ENCODE measurements at places on chromosomes 6 and 20.

- no peak for DNase-seq
These were observed 112.0 kb downstream of the LAMP5 start for GRCh38 chr20:9626357-9626756.

DNA sequence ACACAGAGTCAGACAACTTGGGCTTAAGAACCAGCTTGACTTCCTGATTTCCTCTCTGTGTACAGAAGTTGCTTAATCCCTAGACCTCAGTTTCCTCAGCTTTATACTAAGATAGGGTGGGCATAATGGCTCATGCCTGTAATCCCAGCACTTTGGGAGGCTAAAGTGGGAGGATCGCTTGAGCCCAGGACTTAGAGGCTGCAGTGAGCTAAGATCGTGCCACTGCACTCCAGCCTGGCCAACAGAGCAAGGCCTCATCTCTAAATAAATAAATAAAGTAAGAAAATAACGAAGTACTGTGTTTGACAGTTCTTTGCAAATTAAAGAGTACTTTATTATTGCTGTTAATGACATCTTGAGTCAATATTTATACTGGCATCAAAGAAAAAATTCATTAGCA, 41.7 kb downstream of the CNKSR3 start:
- no peak for DNase-seq

DNA sequence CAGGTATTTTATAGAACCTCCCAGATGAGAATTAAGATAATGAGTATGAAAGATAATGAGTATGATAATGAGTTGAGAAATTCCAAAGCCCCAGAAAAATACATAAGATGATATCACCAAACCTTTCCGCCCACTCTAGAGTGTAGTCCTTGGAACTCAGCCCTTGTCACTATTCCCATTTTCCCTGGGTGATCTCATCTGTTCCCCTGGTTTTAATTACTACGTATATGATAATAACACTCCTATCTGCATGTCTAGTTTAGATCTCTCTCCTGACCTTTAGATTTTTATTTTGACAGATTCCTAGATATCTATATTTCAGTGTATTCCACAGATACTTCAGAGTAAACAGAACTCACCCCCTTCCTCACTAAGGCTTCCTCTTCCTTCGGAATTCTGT, 51.0 kb upstream of the ASIP start:
- no peak for DNase-seq

- no peak for DNase-seq
These were observed 67.9 kb upstream of the PTGIS start for GRCh38 chr20:49635866-49636265.

DNA sequence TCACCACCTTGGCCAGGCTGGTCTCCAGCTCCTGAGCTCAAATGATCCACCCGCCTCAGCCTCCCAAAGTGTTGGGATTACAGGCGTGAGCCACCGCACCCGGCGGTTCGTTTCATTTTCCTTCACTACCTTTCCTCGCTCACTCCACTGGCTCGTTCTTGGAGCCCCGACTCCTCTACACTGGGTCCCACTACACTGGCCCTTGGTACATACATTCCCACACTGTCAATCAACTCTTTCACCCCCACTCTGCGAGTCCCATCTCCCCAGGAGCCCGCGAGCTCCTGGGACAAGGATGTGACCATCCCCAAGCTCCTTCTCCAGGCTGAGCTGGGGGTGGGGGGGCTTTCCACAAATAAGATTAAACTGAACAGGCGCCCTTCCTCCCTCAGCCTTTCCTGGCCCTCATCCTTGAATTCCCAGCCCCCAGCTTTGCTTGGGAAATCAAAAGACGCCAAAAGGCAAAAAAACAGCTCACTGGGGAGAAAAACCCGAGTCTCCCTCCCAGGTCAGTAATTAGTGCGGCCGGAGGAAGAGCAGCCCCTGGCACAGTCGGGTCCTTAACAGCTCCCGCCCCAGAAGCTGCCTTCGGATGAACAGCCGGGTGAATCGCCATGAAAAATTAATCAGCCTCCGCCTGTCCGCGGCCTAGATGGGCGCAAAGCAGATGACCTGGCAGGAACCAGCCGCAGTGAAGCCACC, 42.8 kb upstream of the LY86 start:
- DNase-seq, result peak; percentile 49

DNA sequence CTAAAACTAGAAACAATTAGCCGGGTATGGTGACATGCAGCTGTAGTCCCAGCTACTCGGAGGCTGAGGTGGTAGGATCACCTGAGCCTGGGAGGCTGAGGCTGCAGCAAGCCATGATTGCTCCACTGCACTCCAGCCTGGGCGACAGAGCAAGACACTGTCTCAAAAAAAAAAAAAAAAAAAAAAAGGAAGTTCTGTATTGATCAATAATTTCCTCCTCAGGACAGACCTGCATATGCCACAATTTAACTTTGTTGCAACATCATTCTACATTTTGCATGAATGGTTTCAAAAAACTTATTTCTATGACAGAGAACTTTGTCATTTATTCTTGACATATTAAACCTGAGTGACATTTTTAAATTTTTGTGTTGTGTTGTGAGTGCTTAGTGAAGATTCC, 5.5 kb downstream of the DNAJC5 start:
- DNase-seq, result no peak

- no peak for DNase-seq
These were observed 132.3 kb downstream of the TINAG start for GRCh38 chr6:54440549-54440948.

DNA sequence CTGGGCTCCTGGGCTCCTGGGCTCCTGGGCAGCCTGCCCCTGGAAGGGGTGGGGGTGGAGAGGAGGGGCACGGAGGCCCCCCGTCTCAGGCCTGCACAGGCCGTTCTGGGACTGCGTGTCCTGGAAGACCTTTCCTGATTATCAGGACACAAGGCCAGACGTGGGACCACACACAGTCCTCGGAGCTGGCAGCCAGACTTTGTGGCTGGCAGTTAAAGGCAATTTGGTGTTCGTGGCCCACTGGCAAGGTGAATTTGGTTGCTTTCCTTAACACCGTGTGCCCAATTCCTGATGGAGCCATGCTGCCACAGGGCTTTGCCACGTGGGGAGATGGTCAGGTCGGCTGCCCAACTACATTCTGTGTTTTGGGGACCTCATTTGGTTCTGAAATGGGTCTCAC, 113.5 kb downstream of the SMOC2 start:
- no peak for DNase-seq

- no peak for DNase-seq
These were observed 108.7 kb downstream of the HTR1B start for GRCh38 chr6:77354581-77354980.

DNA sequence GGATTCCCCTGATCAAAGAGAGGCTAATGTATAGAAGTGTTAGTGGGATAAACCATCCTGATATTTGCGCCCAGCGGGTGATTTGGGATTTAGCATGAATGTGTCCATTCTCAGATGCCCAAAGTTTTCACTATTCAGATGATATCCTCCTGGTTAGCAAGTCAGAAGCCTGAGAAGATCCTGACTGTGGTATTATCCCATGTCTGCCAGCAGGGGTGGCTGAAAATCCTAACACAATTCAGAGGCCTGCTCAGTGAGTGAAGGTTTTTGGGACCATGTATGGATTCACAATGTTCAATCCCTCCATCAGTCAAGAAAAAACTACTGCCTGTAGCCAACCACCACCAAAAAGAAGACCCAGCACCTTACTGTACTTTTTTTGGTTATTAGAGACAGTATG, 34.1 kb upstream of the SPACA1 start:
- DNase-seq, result no peak

DNA sequence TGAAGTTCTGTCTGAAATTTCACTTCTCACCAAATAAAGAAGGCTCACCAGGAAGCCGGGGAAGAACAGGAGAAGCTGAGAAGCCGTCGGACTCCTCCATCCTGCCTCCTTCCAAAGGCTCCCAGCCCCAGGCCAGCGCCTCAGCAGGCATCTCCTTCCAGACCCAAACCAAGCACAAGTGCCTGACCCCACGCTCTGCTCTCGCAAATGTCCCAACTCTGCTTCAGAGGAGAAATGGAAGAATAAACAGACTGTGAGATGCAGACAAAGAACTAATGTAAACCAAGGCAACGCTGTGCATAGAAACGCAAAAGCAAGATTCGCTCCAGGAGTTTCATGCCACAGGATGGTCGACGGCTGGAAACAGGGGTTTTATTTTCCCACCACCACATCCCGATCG, 100.3 kb upstream of the EXOC2 start:
- no peak for DNase-seq

GRCh38 chr6:90087106-90087833, 193.0 kb downstream of the GJA10 start:
- DNase-seq, result no peak

- DNase-seq, result no peak
These were observed 16.1 kb downstream of the GRM4 start for GRCh38 chr6:34129753-34130152.

- no peak for DNase-seq
These were observed 52.2 kb downstream of the FKBP1C start for GRCh38 chr6:63263444-63263843.

DNA sequence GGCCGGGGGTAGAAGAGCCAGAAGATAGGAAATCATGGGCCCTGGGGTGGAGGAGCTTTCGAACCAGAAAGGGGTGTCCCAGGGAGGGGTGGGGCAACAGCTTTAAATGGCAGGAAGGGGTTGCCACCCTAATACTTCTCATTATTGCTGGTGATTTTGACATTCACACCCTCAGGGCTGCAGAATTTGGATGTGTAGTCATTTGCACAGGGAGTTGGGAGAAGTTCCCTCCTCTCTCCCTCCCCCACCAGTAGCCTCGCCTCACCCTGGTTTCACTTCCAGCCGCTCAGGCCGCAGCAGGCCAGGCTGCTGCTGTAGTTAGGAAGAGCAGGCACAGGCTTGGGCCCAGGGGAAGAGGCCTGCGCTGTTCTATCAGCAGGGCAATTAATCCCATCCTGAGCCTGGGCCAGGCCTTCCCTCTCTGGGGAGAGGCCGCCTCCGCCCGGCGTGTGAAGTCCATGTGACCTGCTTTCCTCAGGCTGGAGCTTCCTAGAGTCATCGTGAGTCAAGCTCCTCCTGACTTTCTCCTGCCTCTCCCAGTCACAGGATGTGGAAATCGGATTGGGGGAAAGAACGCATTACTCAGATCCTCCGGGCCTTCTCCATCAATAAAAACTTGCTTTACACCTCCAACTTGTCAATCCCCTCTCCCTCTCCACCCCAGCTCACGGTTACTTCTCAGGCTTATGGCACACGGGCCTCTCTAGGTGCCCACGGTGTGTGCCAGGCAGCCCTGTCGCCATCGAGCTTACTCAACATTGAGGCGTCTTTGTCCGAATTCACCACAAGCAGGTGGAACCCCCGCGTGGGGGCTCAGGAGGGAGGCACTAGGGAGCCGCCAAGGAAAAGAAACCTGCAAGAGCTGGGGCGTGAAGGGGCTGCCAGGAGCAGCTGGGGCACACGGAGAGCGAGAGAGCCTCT, 7.8 kb downstream of the ADTRP start:
- DNase-seq, result peak; percentile 18

GRCh38 chr20:57866250-57867106, 156.7 kb upstream of the PMEPA1 start:
- DNase-seq, result no peak

DNA sequence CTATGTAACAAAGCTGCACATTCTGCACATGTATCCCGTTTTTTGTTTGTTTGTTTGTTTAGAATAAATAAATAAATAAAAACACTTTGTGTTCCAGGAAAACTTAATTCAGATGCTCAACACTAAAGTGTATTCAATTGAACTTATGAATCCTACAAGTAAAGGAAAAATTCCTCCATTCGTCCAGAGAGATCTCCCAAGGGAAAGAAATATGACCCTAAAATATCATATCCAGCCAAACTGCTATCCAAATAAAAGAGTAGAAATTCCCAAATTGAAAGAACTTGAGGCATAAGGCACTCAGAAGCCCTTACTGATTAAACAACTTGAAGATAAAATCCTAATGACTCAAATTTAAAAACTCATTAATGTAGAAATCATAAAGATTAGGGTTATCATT, 90.4 kb downstream of the MOXD1 start:
- no peak for DNase-seq

DNA sequence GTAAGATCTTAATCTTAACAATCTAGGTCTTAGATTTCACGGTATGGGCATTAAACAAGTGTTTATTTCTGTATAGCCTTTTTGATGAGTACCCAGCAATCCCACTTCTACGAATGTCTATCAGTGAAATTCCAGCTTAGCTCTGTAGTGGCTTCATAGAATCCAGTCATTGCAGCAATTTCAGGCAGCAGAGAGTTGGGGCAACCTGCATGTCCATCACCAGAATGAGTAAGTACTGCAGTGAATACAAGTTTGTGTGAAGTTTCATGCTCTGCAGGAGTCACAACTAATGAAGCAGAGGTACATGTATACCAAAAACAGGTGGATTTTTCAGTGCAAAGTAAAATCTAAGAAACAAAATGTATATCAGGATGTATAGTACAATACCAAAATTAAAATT, 151.7 kb downstream of the OR2B2 start:
- DNase-seq, result no peak

GRCh38 chr6:138157986-138158638, 3.6 kb upstream of the ARFGEF3 start:
- no peak for DNase-seq

DNA sequence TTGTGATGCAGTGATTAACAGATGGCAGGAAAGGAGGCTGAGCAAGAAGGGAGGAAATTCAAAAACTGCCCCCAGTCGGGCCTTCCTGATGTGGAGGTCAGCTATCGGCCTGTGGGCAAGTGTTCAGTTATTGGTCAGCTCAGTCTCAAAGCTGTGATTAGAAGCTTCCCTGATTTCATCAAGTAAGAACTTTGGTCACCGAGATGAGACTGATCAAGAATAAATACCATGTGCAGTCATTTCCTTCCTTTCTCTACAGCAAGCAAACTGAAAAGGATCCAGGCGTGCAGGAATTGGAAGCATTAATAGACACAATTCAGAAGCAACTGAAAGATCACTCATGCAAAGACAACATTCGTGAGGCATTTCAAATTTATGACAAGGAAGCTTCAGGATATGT, 69.7 kb downstream of the EFHC1 start:
- DNase-seq, result no peak

DNA sequence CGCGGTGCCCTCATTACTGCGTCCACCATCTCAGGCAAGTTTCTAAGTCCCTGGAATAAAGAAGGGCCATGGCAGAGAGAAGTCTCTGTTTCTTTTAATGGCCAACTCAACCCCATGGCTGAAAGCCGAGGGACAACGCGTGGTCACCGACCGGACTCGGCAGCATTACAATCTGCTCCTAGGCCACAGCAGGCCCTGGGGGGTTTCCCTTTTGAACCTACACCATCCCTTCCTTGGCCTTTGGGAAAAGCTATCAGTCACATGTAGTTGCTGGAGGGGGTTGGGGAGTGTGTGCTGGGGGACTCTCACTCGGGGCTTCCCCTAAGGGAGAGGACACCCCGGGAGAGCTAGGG, 11.1 kb upstream of the FAM83C start:
- no peak for DNase-seq

GRCh38 chr20:61119794-61120410, 132.2 kb upstream of the CDH4 start:
- DNase-seq, result no peak

GRCh38 chr6:135506270-135506997, 8.9 kb upstream of the AHI1 start:
- DNase-seq, result no peak

Data from nucleus accumbens (tissue), 56 donors.